Fibroblast of skin of right biceps (primary cell): ENCODE measurements at places on chromosomes 13 and 19.

DNA sequence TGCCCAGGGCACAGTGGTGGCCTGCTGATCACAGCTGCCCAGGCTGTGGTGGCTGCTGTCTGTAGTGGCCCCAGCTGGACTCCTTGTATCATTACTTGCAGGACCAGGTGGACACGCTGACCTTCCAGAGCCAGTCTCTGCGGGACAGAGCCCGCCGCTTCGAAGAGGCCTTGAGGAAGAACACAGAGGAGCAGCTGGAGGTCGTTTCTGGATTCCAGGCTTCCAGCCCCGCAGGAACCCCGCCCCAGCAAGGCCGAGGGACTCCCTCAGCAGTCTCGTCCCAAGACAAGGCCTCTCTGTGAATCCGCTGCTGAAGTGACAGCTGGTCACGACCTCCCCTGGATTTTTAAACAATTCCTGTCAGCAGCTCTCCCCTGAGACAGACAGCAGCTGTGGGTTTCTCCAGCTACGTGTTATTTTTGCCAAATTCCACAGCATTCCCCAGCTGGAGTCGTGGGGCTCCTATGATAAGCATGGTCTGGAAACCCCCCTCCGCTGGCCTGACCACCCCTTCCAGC lies 98.3 kb downstream of the SLC7A1 start:
- peak; percentile 56 for DNase-seq

DNA sequence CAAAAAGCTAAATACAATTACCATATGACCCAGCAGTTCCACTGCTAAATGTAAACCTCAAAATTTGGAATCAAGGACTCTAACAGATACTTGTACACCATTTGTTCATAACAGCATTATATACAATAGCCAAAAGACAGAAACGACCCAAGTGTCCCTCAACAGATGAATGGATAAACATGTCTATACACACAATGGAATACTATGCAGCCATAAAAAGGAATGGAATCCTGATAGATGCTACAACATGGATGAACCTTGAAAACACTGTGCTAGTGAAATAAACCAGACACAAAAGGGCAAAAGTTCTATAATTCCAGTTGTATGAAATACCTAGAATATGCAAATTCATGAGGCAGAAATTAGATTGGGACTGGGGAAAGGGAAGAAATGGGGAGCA lies 12.2 kb downstream of the NEK3 start:
- DNase-seq: no peak

- DNase-seq: no peak
Observed at GRCh38 chr13:98313922-98314292, 136.8 kb upstream of the RNF113B start.

DNA sequence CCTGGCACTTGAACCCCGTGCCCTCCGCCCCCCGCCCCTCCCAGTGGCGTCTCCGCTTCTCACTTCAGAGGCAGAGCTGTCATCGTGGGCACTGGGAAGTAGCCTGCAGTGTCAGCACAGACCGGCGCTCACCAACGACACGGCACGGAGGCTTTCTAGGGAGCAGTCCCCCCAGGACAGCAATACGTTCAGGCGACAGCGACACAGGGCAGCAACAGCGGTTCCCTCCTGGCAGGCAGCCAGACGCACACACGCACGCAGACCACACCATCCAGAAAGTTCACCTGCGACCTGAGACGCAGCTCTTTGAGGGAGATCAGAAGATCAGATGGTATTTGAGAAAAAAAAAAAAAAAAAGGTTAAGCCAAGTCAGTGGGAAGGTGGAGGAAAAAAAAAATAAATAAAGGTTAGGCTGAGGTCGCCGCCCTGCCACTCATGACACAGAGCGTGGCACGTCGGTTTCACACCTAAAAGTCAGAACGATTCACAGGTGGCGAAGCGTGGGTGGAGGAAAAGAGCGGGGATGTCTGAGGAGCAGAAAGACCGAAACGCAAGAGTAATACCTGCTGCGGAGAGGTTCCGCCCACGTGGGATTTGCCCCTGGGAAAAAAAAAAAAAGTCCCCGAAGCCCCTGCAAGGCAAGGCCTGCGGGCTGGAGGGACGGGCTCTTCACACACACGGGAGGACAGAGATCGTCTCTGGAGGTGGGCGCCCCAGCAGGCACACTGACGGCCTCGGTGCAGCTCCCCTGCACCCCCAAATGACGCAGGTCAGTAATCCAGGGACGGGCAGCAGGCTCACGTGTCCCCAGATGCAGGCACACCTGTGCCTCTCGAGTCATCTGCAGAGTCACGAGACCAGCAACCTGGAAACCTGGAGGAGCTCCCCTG lies 94.5 kb downstream of the GNG7 start:
- no peak for DNase-seq

DNA sequence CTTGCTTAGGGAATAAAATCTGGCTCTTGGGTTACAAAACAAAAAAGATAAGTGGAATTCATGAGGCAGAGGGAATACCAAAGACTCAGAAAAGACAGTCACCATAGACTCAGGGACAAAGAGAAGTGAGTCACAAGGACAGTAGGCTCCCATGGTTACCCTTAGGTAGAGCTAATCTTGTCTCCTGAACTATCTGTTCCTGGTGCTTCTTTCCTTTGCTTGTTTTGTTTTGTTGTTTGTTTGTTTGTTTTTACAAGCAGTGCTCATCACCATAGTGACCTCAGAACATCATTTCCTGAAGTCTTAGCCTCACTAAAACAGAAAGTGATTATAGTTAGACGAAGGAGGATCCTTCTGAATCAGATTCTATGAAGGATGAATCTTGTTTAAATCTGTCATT lies 142.3 kb upstream of the SOX21 start:
- DNase-seq: no peak

DNA sequence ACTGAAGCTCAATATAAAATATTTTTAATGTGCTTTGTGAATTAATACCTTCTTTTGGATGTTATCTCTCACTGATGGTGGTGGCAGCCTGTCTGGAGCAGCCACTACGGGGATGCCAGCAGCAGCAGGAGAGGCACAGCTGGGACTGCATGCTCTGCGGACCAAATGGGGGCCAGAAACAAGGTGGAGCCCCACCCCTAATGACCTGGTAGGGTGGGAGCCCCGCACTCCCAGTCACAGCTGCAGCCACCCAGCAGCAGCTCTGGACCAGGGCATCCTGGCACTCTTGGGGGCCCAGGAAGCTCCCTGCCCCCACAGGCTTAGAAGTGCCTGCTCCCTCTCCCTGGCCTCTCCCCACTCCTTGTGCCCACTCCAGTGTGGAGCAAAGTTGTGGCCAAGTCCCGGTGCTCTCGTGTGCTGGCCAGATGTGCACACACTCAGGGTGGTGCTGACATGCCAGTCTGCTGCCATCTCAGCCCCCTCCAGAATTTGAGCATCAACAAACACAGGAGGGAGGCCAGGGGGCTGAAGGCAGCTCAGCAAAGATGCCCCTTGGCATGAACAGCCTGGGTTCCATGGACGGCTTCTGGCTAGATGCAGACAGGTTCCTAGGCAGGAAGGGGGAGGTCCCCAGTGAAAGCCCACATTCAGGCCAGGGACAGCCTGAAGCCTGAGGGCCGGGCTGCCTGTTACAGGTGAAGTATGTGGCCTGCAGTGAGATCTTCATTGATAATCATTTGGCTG lies 696.7 kb upstream of the SLITRK5 start:
- DNase-seq: no peak

- no peak for DNase-seq
Observed at GRCh38 chr19:6856749-6857372, 30.5 kb upstream of the ADGRE1 start.

DNA sequence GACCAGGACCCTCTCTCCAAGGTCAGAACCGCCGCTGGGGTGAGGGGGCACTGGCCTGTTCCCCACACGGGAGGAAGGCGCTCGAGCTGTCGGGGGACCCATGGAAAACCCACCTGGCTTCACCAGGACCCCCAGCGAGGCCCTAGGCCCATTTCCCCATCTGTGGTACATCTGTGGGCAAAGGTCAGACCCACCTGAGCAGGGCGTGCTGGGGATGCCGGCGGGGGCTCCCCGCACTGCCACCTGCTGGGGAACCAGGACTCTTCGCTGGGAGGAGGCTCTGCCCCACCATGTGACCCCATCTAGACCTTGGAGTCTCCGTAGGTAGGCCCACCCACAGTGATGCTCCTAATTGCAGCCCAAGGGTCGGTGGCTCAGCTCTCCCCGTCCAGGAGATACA lies 511 bp downstream of the WDR88 start:
- no peak for DNase-seq

DNA sequence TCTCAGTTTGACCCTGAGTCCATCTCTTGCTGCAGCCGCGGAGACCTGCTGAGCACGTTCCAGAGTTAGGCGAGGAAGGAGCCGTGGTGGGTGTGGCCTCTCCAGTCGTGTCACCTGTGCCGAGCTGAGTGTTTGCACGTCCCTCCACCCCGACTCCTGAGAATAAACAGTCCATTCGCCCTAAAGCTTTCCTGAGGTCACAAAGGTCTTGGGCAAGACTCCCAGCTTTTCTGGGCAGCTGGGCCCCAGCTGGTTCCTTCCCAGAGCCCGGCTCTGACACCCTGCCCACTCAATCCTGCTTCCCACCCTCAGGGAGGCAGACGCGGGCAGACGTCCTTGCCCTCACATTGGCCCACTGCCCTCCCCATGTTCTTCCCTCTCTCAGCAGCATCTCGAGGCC lies 142.2 kb downstream of the KCTD15 start:
- DNase-seq: no peak

DNA sequence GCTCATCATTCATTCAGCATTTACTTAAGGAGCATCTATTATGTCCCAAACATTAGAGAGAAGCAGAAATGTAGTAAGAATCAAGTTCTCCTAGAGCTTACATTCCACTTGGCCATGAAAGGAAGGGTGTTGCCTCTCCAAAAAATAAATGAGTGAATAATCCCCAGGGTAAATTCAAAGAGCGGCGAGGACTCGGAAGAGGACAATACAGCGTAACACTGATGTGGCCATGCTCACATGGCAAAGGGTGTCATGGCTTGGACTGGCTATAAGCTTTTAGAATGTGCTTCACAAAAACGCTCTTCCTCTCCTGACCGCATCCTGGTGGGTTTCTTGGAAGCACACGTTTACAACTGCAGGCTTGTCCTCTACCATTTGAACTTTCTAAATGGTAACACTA lies 290.2 kb downstream of the IRS2 start:
- DNase-seq: no peak

- no peak for DNase-seq
Observed at GRCh38 chr13:99122171-99122570, 78.5 kb upstream of the UBAC2 start.

DNA sequence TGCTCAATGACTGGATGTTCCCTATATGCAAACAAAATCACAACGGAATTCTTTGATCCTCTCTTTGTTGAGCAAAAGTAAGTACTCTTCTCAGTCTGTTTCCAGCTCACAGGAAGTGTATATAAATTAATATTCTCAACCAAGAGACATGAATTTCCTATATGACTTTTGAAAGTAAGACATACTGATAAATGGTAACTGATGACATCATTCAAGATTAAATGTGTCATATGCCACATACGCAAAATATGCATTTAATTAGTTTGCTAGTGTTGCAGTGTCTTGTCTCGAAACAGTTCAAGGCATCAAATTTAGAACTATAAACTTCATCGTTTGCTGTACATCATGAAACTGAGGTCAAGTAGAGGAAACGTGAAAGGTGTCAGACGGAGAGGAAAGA lies 7.9 kb downstream of the CLDN10 start:
- DNase-seq: no peak

- DNase-seq: no peak
Observed at GRCh38 chr13:23770428-23770827, 118.8 kb downstream of the MIPEP start.

GRCh38 chr19:31290931-31291590 lies 58.2 kb downstream of the TSHZ3 start:
- DNase-seq: no peak

- DNase-seq: no peak
Observed at GRCh38 chr13:59674616-59675015, 489.1 kb downstream of the DIAPH3 start.

DNA sequence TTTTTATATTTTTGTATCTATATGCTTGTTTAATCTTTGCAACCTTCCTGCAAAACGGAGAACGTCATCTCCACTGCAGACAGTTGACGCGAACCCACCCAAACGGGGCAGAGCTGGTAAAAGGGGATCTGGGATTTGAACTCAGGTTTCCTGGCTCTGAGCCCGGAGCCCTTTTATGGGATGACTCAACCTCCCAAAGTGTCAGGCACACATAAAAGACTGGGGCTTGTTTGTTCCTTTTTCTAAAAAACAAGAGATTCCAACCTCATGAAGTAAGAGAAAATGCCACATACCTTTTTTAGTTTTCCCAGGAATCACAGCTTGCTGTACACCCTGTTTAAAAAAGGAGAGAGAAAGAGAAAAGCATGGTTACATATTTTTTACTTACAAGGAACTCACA lies 78.9 kb downstream of the GADD45B start:
- DNase-seq: peak; percentile 61

DNA sequence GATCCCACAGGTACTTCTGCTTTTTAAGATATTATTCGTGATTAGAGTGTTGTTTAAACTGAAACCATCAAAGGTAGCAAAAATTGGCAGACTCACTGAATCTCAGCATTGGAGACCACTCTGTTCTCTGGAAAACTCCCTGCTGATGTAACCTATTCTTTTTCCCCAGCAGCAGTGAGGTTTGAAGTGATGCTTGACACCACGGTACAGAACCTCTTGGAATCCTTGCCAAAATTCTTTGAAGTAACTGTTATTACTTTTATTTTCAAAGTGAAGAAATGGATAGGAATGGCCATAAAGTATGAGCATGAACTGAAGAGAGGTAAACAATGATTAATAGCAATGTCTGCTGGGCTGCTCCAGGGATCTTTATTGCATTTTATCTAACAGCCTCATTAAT lies 66.4 kb upstream of the KL start:
- DNase-seq: no peak

DNA sequence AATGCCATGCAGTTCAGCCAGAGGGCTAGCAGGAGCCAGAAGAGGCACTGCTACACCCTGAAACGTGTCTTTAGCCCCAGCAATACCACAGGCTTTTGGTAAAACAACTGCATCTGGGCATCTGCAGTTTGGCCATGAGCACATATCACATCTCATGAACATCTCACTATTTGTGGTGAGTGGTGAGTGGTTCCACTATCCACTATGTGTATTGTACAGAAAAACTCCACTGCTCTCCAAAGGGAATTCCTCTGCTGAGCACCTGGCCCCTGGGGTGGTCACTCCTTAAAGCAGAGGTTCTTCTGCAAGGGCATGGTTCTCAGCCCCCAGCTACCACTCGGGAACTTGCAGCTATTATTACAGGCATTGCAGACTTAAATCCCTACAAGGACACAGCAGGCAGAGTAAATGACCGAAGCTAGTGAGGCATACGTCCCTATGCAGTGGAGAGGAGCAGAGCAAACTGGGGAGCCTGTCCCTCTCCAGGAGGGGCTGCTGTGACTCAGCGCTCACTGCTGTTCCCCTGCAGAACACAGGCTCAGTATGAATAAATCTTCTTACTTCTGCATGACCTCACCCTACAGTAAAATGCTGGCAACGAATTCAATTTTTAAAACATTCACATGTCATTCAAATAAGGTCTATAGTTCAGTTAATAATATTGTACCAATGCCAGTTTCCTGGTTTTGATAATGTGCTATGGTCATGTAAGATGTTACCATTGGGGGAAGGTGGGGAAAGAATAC lies 332.4 kb upstream of the ZNF507 start:
- no peak for DNase-seq

DNA sequence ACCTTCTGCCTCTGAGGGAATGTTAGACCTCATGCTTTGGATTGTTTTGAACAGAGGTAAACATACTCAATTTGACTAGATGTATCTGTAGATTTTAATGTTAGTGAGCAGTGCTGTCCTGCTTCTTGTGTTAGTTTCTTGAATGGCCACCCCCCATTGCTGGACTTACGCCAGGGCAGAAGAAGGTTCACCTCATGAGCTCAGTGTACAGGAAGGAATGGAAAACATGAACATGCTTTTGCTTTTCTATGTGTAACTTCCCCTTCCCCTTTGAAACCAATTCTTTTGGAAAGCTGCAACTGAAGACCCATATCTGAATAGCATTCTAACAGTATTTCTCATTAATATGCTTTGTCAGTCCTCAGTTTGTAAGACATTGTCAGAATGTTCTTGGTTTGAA lies 32.3 kb downstream of the WASF3 start:
- peak; percentile 67 for DNase-seq
